Mesothelial cell of epicardium (in vitro differentiated cells): ENCODE measurements at places on chromosomes 6 and 20.
A peak's percentile ranks its signal among the peaks of the same experiment; 100 is the strongest.

DNA sequence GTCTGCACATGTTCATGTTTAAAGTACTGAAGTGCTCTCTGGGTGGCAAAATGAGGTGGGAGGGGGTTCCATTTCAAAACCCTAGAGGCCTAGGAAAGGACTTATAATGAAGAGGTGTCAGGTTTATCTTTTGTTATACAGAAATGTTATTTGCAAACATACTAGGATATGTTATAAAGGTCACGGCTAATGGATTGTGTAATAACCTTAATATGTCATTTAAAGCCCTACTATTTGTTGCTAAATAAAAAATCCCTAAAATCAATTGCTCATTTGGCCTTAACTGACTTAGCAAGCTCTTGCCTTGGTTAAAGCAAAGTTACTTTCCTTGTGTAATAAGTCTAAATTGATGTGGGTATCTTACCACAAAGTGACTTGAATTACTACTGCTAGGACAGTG, 8.8 kb downstream of the NKX2-4 start:
- DNase-seq, result no peak

- no peak for DNase-seq
Measured at GRCh38 chr6:228881-229651, 63.2 kb upstream of the DUSP22 start.

DNA sequence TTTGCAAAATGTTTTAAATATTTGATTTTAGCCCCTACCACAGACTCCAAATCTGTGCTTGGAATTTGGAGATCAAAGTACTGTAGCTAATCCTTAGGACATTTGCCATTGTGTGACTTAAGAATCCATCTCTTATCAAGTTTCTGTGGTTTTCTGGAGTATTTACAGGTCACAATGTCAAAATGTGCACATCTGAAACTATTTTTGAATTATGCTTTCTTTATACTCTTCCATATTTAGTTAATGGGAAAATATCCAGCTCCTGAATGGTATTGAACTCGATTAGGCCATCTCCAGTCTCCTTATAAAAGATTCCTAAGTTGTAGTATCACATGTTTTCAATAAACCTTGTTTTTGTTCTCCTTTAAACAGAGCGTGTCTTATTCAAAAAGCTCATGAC, 162.5 kb downstream of the KHDC1L start:
- no peak for DNase-seq

DNA sequence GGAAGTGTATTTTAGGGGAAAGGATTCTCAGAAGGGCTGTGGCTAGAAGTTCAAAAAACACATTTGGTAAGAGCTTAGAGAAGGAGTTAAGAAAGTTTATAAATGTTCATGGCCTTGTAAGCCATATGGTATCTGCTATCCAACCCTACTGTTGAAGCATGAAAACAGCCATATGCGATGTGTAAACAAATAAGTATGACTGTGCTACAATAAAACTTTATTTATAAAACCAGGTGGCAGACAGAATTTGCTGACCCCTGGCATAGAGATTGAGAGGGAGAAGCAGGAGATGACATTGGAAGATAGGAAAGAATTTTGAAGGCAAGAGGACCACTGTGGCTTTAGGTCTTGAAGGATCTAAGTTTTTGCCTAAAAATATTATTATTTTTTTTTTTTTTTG, 583.5 kb downstream of the DOK5 start:
- DNase-seq, result no peak

DNA sequence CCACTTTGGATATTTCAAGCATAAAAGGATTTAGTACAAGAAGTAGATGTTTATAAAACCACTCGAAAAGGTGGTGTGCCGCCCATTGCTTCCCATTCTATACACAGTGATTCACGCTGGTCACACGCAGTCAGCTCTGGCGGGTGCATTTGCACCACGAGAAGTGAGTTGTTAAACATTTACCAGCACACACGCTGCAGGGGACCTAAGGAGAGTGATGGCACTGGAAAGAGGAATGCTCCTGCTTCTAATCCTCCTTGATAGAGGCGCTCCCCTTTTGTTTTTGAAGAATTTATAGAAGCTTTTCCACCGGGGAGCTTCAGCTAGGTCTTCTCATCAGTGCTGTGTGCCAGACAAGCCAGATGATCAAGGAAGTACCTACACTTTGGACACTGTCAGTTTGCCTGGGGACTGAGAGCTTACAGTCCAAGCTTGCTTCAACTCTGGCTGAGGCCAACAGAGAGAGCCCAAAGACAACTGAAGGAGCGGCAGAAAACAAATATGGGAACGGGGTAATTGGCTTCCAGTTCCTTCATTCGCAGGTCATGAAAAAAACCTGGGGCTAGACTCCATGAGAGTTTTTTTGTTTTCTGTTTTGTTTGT, 31.2 kb downstream of the MUC22 start:
- no peak for DNase-seq

- DNase-seq, result no peak
Measured at GRCh38 chr6:13796781-13797180, 17.6 kb downstream of the MCUR1 start.

GRCh38 chr6:73640179-73640750, 13.5 kb downstream of the SLC17A5 start:
- DNase-seq, result no peak

DNA sequence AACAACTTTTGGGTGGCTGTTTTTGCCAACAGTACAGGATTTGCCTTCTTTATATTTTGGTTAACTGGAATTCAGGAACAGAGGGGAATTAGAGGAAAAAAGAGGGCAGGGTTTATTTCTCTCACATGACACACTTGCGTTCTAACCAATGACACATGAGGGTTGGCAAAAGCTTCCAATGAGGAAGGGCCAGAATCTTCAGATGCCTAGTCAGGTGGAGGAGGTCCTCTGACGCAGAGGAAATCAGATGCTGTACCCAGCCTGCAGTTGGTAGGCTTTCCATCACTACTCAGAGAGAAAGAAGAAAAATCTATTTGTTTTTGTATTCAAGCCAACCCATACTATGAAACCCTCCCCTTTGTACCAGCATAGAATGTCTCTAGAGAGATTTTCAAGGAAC, 20.8 kb downstream of the TM9SF4 start:
- DNase-seq, result no peak

DNA sequence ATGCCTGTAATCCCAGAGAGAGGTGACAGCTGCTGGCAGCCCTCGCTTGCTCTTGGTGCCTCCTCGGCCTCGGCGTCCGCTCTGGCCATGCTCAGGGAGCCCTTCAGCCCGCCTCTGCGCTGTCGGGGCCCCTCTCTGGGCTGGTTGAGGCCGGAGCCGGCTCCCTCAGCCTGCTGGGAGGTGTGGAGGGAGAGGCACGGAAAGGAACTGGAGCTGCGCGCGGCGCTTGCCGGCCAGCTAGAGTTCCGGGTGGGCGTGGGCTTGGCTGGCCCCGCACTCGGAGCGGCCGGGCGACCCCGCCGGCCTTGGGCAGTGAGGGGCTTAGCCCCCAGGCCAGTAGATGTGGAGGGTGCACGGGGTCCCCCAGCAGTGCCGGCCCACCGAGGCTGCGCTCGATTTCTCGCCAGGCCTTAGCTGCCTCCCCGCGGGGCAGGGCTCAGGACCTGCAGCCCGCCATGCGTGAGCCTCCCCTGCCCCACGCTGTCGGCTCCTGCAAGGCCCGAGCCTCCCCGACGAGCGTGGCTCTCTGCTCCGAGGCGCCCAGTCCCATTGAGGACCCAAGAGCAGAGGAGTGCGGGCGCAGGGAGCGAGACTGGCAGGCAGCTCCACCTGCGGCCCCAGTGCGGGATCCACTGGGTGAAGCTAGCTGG, 34.6 kb downstream of the C6orf52 start:
- no peak for DNase-seq

GRCh38 chr6:152571089-152571488, 66.1 kb downstream of the SYNE1 start:
- DNase-seq, result no peak

DNA sequence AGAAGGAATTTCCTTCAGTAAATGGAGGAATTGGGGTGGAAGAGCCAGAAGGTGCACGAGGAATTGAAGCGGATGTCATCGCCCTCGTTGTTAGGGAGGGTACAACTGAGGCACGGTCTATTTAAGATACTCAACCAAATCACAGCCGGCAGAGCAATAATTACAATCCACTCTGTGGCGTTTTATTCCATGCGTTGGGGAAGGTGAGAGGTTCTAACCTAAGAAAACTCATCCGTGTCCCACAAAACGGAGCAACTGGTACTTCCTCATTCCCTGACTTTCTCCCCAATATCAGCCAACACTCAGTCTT, 802 bp upstream of the RRBP1 start:
- no peak for DNase-seq

GRCh38 chr6:169225131-169225576, 28.5 kb downstream of the THBS2 start:
- DNase-seq, result no peak

GRCh38 chr6:37396571-37397180, 36.3 kb upstream of the CMTR1 start:
- DNase-seq, result no peak

- no peak for DNase-seq
Measured at GRCh38 chr6:74534465-74535211, 671.2 kb downstream of the COL12A1 start.

DNA sequence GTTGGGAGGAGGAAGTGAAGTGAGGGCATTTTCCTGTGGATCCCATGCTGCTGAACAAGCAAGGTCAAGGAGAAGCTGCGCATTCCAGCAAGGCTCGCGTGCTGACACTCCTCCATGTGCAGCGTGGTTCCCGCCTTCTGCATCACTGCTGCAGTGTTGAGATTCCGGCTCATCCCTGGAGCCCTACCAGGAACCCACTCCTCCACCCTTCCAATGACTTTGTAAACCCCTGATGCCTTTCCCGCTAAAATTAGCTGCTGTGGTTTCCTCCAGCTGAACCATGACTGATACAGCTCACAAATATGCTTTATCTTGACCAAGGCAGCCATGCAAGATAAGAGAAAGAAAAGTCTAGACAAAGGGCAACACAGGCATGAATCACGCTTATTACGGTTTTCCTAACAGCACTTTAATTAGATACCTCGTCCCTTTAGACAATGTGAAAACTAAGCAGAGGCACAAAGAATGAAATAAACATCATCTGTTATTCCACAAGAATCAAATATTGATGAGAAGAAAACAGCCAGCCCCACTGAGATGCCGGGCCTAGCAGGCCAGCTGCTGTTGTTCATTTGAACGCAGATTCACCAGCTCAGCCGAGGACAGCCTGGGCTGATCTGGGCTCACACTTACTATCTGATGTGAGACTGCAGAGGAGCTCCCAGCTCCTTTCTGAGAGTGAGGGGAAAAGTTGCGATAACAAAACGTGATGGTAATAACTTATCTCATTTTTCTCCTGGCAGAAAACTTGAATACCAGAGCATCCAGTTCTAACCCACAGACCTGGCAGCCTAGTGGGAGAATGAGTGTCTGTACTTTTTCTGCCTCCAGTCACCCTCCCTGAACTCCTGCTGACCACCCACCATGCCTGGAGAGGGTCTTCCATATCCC, 14.2 kb upstream of the BNIP5 start:
- no peak for DNase-seq

DNA sequence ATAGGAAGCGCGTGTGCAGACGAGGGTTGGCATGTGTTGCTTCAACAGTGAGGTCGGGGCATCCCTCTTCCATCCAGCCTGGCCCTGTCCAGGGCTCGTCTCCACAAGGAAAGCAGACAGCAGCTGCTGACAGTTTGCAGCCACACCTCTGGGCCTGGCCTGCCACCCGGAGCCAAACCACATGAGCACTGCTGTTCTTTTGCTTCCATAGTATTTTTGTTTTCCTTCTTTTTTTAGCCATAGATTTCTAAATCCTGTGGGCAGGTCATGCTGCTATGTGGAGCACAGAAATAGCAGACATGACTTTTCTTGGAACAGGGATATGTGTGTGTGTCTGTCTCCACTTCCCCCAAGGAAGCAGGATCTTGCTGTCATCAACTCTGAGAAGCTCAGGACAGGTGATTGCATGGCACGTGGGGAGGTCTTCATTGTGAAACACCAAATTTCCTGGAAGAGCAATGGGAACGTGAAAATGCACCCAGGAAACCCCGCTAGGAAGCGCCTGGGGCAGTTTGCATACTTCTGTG, 167.4 kb downstream of the DTNBP1 start:
- DNase-seq, result no peak

DNA sequence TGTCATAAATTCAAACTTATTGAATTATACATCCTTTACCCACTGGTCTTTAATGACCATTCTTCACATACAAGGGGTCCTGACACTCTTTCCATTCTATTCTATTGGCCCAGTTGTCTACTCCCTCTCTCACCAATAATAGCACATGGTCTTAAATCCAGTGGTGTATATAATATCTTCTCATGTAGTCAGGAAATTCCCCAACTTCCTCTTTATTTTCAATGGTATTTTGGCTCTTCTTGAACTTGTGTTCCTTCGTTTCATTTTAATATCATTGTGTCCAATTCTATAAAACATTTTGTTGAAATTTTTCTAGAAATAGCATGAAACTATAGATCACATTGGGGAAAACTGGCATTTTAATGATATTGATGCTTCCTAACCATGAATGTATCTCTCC, 36.8 kb downstream of the PSMB9 start:
- no peak for DNase-seq

- no peak for DNase-seq
Measured at GRCh38 chr20:19419396-19419795, 207.0 kb downstream of the SLC24A3 start.

- no peak for DNase-seq
Measured at GRCh38 chr20:63427724-63428330, 44.6 kb downstream of the KCNQ2 start.

- DNase-seq, result no peak
Measured at GRCh38 chr6:150233843-150234269, 91.0 kb downstream of the PPP1R14C start.

- DNase-seq, result no peak
Measured at GRCh38 chr20:4781211-4781610, 59.5 kb downstream of the PRND start.

DNA sequence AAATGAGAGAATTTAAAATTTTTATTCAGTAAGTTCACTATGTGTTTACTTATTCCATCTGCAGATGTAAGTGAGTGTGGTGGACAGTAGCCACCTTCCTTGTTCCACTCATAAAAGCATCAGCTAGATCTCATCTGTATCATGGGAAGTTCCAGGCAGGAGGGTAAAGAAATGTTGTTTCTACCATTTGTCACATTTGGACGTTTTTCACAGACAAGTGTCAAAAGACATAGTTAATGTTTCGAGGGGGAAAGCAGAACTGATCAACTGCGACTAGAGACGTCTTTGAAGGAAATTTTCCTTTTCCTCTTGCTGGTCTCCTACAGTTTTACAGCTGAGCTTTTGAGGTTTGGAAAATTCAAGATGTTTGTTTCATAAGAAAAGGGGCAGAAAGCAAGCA, 55.9 kb upstream of the ISM1 start:
- no peak for DNase-seq

GRCh38 chr6:48068278-48069251, 42.4 kb downstream of the PTCHD4 start:
- peak; percentile 49 for DNase-seq

GRCh38 chr6:105791583-105792318, 294.4 kb upstream of the PRDM1 start:
- no peak for DNase-seq

GRCh38 chr20:44085616-44086434, 101.2 kb downstream of the JPH2 start:
- DNase-seq, result no peak
